Activated T-cell treated with anti-CD3 and anti-CD28 coated beads, Interleukin-2, amount 50 U/mL, for 24 hours (primary cell): ENCODE measurements at places on chromosomes 16 and 17.

GRCh38 chr17:75614006-75614405 is 19.2 kb upstream of the SMIM5 start:
- DNase-seq, result no peak

- DNase-seq, result peak; percentile 11
Observed at GRCh38 chr17:79979221-79979741, 56.4 kb downstream of the TBC1D16 start.

DNA sequence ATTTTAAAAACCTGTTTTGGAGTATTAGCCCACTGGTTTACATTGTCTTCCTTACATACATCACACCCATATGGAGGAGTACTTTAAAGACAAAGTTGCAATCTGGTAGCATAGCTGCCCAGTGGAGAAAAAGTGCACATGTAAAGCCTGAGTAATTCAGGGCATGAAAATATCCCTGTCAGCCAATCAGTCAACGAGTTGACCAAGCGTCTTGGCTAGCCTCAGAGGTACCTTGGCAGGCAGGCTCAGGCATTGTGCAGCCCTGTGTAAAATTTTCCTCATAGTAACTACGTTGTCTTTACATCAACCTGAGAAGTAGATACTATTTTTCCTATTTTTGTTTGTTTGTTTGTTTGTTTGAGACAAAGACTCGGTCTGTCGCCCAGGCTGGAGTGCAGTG is 339.0 kb downstream of the CDH13 start:
- DNase-seq, result no peak

- no peak for DNase-seq
Observed at GRCh38 chr17:76650504-76650903, 6.9 kb upstream of the ST6GALNAC1 start.

DNA sequence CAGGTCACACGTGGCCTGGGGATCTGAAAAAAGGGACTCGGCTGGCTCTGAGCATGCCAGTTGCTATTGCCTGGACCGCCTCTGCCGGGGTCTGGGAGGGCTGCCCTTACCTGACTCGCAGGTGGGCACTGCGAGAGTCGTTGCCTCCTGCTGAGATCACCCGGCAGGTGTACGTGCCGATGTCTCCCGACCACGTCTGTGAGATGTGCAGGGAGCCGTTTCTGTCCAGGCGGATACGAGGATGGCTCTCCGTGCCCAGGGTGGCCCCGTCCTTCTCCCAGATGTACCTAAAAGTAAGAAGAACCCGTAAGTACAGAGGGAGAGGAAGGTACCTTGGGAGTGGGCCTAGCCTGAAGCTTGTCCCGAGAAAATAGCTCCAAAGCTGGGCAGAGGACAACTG is 112.0 kb upstream of the CDC42EP4 start:
- no peak for DNase-seq

DNA sequence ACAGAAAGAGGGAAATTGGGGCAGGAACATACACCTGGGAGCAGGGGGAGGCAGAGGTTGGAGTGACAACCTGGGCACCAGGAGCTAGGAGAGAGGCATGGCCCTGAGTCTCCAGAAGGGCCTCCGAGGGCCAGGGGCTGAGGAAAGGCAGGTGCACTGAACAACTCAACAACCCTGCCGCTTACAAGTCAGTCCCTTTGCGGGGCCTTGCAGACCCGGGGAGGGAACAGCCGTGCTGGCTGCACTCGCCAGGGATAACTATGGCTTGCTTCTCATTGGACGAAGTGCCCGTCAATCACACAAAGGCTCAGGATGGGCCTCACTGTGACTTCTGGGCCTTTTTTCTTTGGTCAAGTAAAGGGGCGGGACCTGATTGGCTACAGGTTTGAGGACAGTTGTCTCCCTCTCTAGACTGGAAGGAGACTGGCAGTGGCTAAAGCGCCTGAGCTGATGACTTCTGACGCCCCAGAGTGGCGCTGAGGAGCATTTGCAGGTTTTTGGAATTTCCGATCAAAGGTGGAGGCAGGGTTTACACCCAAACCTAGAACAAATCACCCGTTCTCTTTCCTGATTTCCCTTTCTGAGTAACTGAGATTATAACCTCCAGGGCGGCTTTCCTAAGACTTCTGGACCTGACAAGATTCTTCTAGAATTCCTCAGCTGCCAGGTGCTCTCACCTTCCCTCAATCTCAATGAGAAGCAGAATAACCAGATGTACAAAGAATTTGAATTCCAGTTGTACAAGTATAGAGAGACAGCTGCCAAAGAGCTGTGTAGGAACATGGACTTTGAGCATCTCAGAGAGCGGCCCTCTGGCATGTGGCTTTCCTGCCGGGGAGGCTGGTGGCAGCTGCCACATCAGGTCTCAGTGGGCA is 27.6 kb upstream of the ST6GALNAC2 start:
- DNase-seq, result no peak

- no peak for DNase-seq
Observed at GRCh38 chr17:1082579-1082978, 85.7 kb downstream of the TIMM22 start.

- DNase-seq, result no peak
Observed at GRCh38 chr17:39450051-39450450, 1.0 kb downstream of the MED1 start.
